Trophoblast cell (in vitro differentiated cells and primary cell): ENCODE measurements at places on chromosomes 12 and 14.

GRCh38 chr14:63764103-63764502 is 36.2 kb upstream of the SGPP1 start:
- DNase-seq: peak; percentile 13

GRCh38 chr14:22532345-22533056 is 56.5 kb downstream of the DAD1 start:
- no peak for DNase-seq

GRCh38 chr14:49875640-49876198 is 17.2 kb upstream of the ARF6 start:
- DNase-seq: peak; percentile 80

- DNase-seq: no peak
These were observed 1408.4 kb upstream of the TMEM132C start for GRCh38 chr12:126858560-126858959.

DNA sequence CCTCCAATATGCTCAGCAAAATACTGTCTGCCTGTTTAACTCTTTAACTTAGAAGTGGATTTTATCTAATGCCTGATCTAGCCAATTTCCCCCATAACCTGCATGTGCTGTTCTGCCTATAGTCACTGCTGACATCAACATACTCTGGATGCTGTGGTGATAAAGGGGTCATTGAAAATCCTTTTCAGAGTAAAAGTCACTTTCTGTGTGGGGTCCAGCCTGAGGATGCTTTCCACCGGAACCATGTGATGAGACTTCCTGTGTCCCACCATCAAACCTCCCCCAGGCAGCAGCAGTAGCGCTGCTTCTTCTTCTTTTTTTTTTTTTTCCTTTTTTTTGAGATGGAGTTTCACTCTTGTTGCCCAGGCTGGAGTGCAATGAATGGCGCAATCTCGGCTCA is 607.0 kb downstream of the BCL11B start:
- no peak for DNase-seq

DNA sequence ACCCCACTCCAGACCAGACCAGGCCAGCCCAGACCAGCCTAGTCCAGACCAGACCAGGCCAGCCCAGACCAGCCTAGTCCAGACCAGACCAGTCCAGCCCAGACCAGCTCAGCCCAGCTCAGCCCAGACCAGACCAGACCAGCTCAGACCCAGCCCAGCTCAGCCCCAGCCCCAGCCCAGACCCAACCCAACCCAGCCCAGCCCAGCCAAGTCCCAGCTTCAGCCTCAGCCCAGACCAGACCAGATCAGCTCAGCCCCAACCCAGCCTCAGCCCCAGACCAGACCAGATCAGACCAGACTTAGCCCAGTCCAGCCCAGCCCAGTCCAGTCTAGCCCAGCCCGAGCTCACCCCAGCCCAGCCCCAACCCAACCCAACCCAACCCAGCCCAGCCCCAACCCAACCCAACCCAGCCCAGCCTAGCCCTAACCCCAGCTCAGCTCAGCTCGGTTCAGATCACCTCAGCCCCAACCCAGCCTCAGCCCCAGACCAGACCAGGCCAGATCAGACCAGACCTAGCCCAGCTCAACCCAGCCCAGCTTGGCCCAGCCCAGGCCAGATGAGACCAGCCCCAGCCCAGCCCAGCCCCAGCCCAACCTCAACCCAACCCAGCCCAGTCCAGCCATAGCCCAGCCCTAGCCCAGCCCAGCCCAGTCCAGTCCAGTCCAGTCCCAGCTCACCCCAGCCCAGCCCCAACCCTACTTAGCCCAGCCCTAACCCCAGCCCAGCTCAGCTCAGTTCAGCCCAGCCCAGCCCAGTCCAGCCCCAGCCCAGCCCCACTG is 204.7 kb downstream of the BCL11B start:
- no peak for DNase-seq

DNA sequence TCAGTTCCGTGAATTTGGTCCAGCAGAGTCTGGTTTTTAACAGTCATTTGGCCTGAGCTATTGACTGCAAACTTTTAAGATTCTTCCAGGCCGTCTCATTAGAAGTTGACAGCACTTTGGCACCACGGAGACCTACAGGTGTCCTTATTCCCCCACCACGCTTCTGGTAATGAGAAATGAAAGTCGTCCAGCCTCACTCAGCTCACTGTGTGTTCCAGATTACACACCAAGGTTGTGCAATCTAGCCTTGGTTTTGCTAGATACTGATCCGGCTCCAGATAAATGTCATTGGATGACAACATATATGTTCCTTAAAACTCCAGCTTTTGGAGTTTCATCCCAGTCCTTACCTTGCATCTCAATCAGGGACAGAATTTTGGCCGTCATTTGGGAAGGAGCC is 210.4 kb downstream of the CHST11 start:
- DNase-seq: no peak

DNA sequence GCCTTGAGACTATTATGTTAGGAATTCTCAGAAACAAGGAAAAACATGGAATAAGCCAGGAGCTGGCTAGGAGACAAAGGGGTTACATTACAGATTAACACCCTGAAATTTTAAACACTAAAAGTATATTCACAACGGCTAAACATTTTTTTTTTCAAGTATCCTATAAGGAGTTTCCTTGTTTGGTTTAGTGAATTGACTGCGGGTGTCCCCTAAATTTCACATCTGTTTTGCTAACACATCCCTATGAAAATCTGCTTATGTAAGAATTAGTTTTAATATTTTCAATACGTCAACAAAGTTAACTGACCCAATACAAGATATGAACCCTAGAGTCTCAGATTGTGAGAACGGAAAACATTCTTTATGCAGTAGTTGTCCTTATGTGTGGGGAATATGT is 19.0 kb downstream of the TAOK3 start:
- no peak for DNase-seq

- no peak for DNase-seq
These were observed at the start of gene TNS2 for GRCh38 chr12:53049571-53050318. Gene TNS2, plus strand, starts transcription at chr12:53050065. Its CDS starts 121 bp downstream, at chr12:53050186.

- peak; percentile 82 for DNase-seq
These were observed 144.4 kb downstream of the CAND1 start for GRCh38 chr12:67413577-67413976.

DNA sequence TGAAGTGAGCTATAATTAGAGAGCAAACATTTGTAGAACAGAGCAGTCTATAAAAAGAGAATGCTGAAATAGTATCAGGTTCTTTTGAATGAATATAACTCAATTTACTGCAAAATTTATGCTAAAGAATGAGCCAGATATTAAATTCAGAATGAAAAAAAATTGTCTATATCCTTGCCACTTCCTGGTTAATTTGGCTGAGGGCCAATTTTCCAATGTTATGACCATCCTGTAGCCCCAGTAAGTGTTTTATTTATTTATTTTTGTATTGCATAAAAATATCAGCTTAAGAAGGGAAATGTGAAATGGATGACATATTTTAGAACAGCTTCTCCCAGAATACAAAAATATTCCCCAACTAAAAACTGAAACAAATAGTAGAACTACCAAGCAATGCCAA is 263.4 kb downstream of the SOX5 start:
- DNase-seq: no peak

GRCh38 chr12:63495974-63496373 is 172.3 kb downstream of the DPY19L2 start:
- no peak for DNase-seq

- no peak for DNase-seq
These were observed 6.4 kb downstream of the GAS2L3 start for GRCh38 chr12:100579844-100580243.

DNA sequence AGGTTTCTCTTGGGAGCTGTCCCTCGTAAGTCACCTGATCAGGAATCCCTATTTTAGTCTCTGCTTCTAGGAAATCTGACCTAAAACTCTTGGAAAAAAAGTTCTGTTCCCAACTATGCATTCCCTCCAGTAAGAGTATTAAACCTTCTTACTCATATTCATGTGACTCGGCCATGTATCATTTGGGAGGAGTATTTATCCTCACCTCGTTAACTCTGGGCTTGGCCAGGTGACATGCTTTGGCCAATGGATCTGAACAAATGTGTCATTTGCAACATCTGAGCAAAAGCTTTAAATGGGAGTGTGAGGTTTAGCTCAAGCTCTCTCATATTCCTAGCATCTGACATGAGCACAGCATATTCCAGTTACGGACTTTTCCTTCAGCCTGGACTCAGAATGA is 226.8 kb downstream of the NUAK1 start:
- DNase-seq: no peak

DNA sequence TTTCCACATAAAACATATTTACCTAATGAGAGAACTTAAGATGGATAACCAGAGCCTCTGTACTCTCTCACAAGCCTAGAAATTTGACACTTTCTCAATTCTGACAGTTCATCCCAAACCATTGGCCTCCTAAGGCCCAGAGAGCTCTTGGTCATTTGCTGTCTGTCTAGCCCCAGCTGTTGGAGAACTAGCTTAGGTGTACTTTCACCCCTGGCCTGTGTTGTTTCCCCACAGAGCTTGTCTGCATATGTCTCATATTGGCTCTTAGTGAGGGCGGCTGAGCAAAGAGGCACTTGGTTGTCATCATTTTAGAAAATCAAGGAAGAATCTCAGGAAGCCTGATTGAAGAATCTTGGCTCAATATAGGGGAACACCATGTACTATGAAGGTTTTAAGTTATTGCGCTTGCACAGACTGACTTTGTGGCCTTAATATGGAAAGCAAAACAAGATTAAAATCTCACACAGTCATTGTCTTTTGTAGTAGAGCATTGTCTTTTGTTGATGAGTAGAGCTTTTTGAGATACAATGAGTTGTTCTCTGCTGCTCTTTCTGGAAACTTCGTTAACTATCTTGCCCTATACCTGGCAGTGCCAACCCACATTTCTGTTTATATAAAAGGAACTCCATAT is 324.6 kb downstream of the RAD51B start:
- no peak for DNase-seq

- no peak for DNase-seq
These were observed 19.0 kb downstream of the ATXN2 start for GRCh38 chr12:111580119-111580425.

DNA sequence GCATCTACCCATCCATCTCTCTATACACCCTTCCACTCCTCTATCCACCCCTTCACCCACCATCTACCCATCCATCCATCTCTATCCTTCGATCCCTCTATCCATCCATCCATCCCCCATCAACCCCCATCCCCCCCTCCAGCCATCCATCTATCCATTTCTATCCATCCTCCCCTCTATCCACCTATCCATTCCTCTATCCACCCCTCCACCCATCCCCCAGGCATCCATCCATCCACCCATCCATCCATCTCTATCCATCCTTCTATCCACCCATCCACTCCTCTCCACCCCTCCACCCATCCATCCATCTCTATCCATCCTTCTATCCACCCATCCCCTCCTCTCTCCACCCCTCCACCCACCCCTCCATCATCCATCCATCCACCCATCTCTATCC is 17.5 kb upstream of the GPR132 start:
- no peak for DNase-seq

- DNase-seq: no peak
These were observed 82.6 kb downstream of the CCDC92 start for GRCh38 chr12:123889848-123890535.

DNA sequence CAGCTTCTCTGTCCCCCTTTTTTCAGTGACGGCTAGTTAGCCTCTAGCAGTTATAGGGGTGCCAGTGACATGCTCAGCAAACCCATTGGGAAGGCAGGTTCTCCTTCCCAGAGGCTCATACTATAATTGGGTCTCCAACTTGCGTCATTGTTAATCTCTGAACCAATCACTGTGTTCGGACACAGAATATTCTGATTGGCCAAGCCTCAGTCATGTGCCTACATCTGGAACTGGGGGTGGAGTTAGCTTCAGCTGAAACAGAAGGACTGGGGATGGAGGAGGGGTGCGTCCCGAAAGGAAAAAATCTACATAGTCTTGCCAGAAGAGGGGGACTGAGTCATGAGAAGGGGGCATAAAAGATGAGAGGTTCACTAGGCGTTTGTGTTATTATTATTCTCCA is 165.6 kb downstream of the SUDS3 start:
- DNase-seq: no peak

DNA sequence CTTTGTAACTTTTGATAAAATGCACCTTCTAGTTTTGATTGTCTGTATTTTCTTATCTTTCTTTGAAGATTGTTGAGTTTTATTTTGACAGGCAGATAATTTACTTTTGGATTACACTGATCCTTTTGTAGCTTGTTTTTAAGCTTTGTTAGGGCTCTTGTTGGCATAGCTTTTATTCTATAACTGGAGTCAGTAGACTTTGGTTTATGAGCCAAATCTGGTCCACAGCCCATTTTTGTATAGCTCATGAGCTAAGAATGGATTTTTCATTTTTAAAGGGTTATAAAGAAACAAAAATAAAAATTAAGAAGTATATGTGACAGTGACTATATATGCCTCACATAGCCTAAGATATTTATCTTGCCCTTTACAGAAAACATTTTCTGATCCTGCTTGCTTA is 142.3 kb downstream of the FUT8 start:
- DNase-seq: no peak

- no peak for DNase-seq
These were observed 29.4 kb upstream of the ESRRB start for GRCh38 chr14:76346391-76347160.

GRCh38 chr14:104342435-104343293 is 204.3 kb downstream of the KIF26A start:
- DNase-seq: no peak

GRCh38 chr12:85782711-85783110 is 53.5 kb downstream of the RASSF9 start:
- no peak for DNase-seq

DNA sequence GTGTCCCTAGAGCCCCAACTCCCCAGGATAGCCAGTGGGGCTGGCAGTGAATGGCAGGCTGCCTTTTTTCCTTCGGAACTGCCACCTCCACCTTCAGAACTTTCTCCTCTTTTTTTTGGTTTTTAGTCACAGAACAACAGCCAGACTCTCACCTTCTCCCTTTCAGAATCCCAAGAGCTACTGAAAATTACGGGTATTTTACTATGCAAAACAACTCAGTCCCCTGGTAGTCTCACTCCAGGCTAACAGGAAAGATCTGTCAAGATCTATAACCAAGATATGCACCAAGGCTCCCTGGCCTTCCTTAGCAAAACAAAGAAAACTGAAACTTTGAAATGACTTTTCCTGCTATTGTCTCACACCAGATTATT is 12.5 kb downstream of the PLEKHG6 start:
- DNase-seq: no peak

GRCh38 chr12:80282761-80283160 is 161.3 kb upstream of the PTPRQ start:
- no peak for DNase-seq

DNA sequence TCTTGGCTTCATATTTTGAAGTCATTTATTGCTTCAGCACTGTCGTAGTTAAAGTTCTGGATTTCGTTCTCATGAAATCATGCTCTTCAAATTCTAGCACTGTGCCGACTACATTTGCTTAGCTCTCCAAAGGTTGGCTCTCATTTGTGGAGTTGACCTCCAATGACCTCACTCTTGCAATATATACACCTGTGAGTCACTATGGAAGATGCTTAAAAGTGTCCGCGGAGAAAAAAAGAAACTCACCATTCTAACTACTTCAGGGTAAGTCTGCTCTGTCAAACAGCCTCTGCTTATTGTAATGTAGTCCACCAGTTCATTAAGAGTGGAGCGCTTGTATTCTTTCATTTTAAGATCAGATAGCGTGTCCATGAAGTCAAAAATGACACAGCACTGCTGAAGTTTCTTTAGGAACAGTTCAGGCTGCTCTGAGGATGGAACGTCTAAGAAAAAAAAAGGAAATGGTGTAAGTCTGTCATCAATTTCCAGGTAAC is 89.7 kb downstream of the PPP2R5E start:
- DNase-seq: peak; percentile 55

GRCh38 chr12:84128117-84128991 is 784.2 kb downstream of the SLC6A15 start:
- no peak for DNase-seq
